ENCODE measurements at places on chromosomes 2 and 18.

DNA sequence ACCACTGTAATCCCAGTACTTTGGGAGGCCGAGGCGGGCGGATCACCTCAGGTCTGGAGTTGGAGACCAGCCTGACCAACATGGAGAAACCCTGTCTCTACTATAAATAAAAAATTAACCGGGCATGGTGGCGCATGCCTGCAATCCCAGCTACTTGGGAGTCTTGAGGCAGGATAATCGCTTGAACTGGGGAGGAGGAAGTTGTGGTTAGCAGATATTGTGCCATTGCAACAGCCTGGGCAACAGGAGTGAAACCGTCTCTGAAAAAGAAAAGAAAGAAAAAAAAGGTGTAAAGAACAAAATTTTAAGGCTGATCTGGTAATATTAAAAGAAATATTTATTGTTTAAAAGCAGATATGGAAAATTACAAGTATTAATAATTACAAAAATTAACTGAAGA is 29.7 kb downstream of the ZNF804A start:
- DNase-seq, result no peak

GRCh38 chr2:177172034-177172880 is 40.3 kb upstream of the HNRNPA3 start:
- DNase-seq, result no peak

DNA sequence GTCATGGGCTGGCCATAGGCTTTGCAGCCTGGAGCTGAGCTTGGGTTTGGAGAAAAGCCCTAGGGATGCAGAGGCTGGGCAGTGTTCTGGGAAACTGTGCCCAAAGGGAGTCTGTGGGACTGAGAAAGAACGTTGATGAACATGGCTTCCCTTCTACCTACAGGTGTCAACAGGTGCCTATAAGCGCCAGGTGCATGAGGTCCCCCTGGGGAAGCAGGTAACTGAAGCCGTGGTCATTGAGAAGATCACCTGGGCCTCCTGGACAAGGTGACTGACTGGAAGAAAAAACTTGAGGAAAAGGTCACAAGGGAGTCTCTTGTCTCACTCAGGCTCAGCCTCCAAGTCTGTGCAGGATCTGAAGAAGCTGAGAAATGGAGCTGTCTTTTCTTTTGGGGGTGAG is 83.4 kb downstream of the RTN4 start:
- no peak for DNase-seq

- no peak for DNase-seq
Measured at GRCh38 chr2:153823880-153824279, 47.8 kb upstream of the GALNT13 start.

DNA sequence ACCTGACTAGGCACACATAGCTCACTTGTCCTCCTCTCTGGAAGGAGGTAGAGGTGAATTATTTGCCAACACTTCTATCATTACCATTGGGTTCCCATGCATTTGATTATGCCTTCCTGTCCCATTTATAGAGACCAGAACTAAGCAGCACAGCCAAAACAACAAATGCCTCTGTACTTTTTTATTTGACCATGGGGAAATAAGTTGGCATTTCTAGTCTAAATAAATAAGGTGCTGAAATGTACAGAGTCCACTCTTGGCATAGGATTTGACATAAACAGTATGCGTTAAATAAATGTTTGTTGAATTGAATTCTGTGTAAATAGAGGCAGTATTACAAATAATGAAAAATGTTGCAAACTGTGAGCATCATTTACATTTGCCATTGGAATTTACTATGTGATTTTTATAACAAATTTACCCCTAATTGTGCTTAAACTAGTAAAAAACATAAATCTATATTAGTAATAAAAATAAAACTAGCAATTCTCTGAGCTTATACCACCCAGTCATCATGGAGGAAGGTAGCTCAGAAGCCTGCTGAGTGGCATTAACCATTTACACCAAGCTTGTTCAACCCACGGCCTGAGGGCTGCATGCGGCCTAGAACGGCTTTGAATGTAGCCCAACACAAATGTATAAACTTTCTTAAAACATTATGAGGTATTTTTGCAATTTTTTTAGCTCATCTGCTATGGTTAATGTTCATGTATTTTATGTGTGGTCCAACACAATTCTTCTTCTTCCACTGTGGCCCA is 367.8 kb downstream of the FIGN start:
- DNase-seq, result no peak

DNA sequence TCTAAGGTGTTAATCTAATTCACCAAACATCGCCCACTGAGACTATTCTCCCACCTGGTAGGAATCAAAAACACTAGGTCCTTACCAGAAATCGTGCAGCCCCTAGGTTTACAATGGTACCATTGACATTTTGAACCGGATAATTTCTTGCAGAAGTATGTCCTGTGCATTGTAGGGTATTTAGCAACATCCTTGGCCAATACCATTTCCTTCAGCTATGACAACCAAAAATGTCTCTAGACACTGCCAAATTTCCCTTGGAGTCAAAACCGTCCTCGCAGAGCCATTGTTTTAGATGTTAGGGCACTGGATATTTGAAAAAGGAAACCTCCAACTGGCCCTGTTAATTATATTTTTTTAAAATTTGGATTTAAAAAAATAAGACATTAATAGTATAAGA is 3.8 kb downstream of the VPS54 start:
- no peak for DNase-seq

DNA sequence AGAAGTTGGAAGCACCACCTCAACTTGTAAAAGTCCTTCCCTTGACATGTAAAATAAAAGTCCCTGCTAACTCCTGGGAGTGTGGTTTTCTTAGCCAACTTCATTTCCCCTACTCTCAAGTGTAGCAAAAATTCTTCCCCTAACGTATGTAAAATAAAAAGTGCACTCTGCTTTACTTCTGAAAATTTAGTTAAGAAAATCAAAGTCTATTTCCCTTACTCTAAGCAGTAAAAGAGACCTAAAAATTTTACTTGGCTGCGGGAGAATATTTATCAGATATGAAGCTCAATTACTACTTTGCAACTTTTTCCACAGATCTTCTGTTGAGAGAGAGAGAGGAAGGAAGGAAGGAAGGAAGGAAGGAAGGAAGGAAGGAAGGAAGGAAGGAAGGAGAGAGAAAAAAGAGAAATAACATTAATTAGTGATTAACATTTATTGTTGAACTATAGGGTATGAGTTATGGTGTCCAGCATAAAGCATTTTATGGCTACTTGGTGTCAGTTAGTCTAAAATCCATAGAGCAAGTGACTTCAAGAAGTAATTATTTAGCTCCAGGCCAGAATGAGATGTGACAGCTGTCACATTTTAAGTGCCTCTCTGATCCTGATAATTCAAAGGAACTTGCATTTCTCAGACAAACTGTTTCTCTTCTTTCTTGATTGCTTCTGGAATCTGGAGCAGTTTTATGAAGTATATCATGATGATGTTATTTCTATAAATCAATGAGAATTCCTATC is 210.3 kb downstream of the TMX3 start:
- DNase-seq, result no peak

GRCh38 chr2:10120158-10120876 is 2.2 kb upstream of the RRM2 start:
- DNase-seq, result peak; percentile 62

- DNase-seq, result no peak
Measured at GRCh38 chr2:176414641-176415040, 145.4 kb downstream of the MTX2 start.

- DNase-seq, result no peak
Measured at GRCh38 chr18:13313006-13313686, 94.6 kb downstream of the LDLRAD4 start.

DNA sequence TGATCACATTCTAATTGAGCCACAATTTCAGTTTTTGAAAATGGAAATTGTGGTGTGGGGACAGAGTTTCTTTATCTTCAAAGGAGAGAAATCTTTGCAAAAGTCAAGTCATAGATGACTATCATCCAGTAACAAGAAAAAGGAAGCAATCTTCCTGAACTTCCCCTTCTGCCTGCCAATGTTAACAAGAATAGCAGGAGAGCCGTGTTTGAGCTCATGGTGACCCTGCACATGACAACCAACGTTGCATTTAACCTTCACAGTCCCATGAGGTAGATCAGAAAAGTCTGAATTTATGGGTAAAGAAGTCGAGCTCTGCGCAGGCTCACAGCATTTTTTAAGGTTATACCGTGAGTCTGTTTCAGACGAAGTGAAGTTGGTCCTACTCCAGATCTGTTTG is 454.9 kb downstream of the LPIN1 start:
- DNase-seq, result no peak

- no peak for DNase-seq
Measured at GRCh38 chr2:35199298-35199697, 1156.3 kb upstream of the CRIM1 start.

GRCh38 chr2:174659069-174659900 is 61.7 kb upstream of the WIPF1 start:
- DNase-seq, result no peak

DNA sequence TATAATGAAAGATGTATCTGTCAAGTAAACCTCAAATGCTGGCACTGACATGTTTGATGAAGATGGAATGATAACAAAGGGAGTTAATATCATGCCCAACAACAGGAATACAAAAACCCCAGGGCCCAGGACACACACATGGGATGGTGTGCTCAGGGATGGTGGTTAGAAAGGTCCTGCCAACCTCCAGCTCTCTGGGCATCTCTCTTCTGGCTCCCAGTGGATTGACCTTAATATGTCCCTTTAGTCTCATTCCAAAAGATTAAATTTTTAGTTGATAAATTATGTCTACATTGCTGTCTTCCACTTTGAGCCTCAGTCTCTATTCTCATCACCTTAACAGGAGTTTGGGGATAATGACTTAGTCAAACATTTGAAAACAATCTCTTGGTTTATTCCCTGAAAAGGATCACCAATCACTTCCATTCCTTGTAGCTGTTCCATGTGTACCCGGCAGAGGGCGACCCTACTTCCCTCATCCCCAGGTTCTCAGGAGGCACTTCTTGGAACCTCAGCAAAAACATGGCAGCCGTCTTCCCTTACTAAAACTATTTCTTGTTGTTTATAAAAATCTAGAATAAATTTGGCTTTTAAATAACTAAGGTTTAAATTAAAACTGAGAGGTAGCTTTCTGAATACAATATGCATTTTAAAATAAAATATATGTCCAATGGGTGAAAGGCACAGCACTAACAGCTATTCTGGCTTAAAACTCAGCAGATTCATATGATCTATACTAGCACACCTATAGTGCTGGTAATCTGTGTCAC is 29.6 kb downstream of the MCEE start:
- no peak for DNase-seq

- DNase-seq, result no peak
Measured at GRCh38 chr2:6231166-6231565, 539.0 kb downstream of the SOX11 start.

GRCh38 chr2:132951008-132951714 is 281.2 kb upstream of the LYPD1 start:
- DNase-seq, result no peak

DNA sequence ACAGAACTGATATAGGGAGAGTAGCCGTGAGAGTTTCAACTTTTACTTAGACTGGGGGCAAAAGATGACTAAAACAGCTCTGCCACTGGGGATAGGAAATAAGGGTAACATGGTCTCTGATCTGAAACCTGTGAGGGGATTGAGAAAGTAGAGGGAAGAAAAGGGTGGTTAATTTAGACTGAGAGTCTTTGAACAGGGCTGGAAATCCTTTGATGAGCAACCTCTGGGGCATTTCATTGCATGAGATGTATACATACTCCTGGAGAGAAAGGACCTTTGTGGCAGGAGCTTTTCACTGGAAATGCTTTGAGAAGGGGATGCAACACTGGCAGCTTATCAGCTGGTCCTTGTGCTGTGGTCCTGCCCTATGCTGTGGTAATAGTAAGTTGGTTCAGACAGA is 9.4 kb downstream of the GALNT1 start:
- DNase-seq, result no peak

DNA sequence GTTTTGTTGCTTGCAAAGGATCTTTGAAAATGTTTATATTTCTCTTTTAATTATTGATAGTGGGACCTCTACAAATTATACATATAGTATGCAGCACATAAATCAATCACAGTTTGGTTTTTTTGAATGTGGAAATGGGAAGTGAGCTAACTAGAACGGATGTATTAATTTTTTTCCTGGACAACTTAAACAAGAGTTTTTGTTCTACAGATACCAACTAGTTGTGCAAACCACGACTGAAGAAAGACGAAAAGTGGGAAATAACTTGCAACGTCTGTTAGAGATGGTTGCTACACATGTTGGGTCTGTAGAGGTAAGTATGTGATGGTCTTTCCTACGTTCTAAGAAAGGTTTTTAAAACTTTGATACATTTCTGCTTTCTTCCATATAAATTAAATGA is 39.2 kb downstream of the NDC80 start:
- no peak for DNase-seq

DNA sequence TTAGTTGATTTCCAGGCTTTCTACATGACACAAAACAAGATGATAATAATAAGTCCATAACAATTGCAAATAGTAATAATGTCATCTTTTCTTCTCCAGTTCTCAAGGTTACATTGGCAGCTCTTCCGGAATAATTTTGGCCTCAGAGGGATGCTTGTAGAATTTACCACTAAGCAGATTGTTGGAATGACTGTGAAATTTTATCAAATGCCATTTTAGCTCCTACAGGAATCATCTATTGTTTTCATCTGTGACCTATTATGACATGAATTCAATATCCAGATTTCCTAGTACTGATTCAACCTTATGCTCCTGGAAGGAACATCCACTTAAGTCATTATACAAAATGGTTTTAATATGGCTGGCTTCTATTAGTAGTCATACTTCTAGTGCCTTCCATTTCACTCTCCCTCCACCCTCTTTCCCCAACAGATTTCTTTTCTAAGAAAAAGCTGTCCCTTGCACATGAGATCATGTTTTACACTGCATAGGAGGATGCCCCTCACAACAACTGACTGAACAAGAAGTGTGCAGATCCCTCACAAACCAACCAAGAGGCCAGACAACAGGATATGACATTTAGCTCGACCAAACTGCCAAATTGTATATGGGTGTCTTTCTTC is 200.0 kb downstream of the DNER start:
- no peak for DNase-seq

- no peak for DNase-seq
Measured at GRCh38 chr2:195995499-195995898, 73.1 kb downstream of the DNAH7 start.

GRCh38 chr2:224819075-224819474 is 102.9 kb upstream of the CCDC195 start:
- no peak for DNase-seq

DNA sequence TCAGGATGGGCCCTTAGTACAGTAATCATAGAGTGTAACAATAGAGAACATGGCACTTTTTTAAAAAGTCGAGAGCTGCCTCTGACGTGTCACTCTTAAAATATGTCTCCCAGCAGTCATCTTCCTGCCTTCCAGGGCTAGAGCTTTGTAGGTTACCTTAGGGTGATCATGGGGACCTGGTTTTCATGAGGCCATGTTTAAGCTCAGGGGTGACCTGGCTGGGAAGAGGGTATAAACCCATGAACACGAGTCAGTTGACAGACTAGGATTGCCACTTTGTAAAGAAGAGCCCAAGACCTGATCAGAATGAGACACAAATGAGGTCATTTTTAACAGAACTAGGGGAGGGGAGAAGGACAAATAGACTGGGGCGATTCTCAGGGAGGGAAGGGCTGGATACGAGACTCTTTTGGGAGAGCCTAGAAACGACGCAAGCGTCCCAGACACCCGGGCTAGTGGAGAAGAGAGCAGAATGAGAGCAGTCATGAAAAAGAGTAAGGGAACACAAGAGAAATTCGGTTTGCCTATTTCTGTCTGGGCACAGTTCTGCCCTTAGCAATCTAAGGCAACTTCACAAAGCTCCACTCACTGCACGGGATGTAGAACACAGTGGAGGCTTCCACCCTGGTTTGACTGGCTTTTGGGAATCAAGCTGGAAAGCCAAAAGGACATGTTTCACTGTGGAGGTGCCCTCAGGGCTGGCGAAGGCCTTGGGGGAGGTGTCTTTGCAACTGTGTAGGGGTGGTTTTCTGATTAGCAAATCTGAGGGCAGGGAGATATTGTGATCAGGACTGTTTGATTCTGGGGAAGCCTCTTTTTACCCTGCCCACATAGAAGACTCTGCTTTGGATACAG is 1.8 kb upstream of the RAB31 start:
- no peak for DNase-seq
